ENCODE measurements at places on chromosomes 6 and 20.

GRCh38 chr6:16985513-16986284 is 116.2 kb upstream of the STMND1 start:
- DNase-seq, result no peak

DNA sequence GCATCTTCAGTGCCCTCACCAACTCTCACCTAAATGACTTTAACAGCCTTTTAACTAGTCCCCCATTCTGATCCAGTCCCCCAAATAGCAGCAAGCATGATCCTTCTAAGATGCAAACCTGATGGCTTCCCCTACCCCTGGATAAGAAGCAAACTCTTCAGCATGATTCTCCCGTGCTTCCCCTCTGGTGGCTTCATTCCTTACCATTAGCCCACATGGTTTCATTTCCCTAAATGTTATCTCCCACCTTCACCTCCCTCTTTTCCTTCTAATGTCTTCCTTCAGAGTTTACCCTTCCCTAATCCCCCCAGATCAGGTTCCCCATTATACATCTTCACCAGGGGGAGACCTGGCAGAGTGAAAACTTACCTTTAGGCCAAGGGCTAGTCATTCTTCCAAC is 4.0 kb upstream of the RAB5IF start:
- no peak for DNase-seq

DNA sequence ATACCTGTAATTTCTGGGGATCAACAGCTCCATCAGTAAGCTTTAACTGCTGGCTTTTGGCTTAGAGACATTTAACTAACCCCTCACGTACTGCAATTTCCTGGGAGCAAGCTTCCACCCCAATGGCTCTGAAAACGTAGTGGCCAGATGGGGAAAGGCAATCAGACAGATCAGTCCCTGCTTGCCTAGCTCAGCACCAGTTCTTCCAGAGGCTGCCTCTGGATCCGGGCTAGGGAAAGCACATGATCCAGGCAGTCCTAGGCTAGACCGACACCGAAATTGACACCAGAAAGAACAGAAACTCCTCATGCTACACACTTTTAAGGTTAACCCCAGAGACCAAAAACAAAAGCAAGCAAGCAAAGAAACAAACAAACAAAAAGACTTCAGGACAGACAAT is 13.3 kb downstream of the PREP start:
- DNase-seq, result no peak

- DNase-seq, result no peak
These were observed 53.4 kb downstream of the NUS1 start for GRCh38 chr6:117728626-117729025.

DNA sequence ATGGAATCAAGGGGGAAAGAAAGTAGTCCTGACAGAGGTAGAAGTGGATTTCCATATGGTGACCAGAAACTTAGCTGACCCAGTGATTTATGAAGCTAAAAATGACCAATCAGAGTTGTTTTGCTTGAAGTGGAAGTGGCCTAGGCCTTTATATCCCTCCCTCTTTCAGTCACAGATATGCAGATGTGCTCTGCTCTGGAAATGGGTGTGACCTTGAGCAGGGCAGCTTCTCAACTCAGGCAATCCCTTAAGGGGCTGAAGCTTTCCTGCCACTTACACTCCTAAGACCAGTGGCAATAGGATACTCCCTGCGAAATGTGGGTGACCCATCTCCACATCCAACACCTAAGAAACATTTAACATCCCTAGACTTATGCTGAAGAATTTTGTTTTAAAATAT is 256.6 kb downstream of the EYS start:
- no peak for DNase-seq

- DNase-seq, result no peak
These were observed 21.6 kb downstream of the TFEB start for GRCh38 chr6:41713650-41714291.

DNA sequence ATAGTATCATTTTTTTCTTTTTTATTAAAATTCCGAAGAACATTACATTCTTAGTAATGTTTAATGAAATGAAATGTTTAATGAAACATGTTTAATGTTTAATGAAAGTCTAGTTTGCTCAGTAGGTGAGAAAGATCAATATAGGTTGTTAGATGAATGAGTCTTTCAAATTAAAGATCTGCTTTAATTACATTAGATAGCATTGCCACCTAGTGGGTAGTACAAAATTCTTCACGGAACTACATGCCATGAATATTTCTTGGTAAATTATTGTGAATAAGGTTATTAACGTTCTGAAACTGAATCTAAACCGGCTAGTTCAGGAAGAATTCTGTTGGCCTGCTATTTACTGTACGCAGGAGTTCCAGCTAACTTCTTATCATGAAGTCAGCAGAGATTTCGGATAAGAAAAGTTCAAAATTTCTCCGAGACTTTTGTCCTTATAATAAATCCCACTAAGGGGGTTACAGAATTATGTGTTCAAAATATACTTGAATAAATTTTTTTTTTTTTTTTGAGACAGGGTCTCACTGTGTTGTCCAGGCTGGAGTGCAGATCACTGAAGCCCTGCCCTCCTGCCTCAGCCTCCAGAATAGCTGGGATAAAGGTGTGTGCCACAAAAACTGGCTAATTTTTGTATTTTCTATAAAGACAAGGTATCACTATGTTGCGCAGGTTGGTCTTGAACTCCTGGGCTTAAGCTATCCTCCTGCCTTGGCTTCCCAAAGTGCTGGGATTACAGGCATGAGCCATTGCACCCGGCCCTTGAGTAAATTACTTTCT is 7.9 kb upstream of the GMNN start:
- DNase-seq, result no peak

DNA sequence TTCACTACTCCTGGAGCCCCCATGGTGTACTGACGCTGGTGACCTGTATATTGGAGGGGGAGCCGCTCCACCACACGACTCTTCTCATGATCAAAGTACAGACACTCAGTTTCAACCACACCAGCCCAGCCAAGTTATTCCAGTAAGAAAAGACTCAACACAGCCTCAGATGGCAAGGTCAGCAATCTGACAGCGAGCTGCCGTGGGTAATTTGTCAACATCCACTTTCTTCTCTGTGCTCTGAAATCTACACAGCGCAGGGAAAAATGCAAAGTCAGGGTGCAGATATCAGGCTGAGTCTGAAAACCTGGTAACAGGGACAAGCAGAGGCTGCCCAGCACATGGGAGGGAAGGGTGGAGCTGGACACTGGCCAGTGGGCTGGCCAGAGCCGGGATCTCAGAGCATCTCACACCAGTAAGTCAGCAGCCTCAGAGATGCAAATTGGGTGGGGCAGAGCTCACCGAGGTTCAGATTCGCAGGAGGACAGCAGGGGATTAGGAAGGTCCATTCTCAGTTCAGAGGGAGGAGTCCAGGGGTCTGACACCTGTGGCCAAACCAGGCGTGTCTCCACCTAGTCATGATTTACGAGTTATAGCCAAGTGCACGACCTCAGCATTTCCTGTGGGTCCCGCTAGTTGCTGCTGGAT is 44.5 kb upstream of the RPS6KA2 start:
- DNase-seq, result no peak

- DNase-seq, result no peak
These were observed 47.2 kb downstream of the RGS17 start for GRCh38 chr6:153083869-153084268.

DNA sequence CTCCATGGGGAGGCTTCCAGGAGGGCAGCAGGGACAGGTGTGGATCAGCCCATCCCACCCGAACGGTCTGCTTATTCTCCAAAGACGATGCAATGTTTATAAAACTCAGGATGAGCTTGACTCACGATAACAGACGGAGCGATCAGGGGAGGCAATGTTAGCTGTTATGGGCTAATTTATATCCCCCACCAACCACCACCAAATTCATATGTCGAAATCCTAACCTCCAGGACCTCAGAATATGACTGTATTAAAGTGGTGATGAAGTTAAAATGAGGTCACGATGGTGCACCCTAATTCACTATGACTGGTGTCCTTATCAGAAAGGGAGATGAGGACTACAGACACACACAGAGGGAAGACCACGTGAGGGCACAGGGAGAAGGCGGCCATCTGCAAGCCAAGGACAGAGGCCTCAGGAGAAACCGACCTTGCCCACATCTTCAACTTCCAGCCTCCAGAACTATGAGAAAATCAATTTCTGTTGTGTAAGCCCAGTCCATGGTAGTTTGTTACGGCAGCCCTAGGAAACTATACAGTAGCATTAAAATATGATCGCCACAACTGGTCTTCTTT is 7.0 kb downstream of the ADTRP start:
- DNase-seq, result no peak

DNA sequence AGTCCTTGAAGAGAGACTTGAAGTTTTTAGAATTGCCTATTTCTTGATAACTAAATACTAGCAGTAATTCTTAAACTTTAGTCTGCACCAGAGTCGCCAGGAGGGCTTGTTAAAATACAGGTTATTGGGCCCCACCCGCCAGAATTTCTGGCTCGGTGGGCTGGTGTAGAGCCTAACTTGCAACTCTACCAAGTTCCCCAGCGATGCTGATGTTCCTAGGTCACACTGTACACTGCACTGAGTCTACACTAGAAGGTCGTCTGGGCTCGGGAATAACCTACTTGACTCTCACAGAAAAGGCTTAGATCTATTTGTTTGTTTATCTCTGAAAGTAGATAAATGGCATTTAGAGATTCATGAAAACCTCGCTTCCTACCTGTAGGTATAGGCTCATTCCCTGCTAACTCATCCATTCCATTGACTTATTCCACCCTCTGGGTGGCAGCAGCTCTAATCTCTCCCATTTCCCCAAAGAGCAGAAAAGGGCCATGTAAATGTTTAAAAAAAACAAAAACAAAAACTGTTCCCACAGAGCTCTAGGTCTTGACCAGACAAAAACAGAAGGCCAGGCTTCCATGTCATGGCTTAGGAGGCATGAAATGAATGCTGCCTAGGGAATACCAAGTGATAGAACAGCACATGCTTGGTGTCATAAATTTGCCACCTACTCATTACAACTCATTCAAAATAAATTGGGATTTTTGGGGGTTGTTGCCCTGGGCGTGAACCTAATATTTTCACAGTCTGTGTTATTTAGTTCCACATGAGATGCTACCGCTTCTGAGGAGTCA is 292.1 kb downstream of the ADGB start:
- no peak for DNase-seq

GRCh38 chr6:4224067-4224978 is 88.9 kb upstream of the ECI2 start:
- DNase-seq, result no peak
